Caudate nucleus (tissue), 63 donors: ENCODE measurements at places on chromosomes 5 and 9.

- no peak for DNase-seq
Observed at GRCh38 chr5:159059722-159060121, 40.0 kb downstream of the EBF1 start.

DNA sequence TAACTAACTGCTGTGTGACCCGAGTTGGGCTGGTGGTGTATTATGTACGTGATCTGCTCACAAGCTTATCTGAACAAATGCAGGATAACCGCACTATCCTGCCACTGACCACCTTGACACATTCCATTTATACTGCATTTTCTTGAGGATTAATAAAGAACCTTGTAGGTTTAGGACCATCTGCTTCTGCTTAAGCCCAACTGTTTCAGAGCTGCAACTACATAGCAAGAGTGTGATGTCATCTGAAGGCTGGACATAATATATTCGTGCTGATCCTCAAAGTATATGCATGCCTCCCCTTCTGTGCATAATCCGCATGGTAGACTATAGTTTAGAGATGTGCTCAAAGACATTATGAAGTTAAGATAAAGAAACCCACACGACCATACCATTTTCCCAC lies 435.9 kb downstream of the BNC2 start:
- DNase-seq = no peak

DNA sequence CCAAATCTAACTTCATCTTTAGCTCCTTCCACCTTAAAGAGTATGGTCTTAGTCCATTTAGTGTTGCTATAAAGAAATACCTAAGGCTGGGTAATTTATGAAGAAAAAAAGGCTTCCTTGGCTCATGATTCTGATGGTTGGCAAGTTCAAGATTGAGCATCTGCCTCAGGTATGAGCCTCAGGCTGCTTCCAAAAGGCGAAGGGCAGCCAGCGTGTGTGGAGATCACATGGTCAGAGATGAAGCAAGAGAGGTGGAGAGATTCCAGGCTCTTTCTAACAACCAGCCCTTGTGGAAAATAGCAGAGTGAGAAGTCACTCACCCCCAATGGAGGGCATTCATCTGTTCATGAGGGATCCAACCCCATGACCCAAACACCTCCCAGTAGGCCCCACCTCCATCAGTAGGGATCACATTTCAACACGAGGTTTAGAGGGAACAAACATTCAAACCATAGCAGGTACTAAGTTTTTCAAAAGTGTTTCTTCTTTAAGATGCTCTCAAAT lies 225.9 kb downstream of the SGCD start:
- no peak for DNase-seq

- no peak for DNase-seq
Observed at GRCh38 chr9:92857236-92857635, 20.6 kb downstream of the ZNF484 start.

- DNase-seq = peak; percentile 9
Observed at GRCh38 chr9:35826071-35826701, 2.3 kb downstream of the FAM221B start.

DNA sequence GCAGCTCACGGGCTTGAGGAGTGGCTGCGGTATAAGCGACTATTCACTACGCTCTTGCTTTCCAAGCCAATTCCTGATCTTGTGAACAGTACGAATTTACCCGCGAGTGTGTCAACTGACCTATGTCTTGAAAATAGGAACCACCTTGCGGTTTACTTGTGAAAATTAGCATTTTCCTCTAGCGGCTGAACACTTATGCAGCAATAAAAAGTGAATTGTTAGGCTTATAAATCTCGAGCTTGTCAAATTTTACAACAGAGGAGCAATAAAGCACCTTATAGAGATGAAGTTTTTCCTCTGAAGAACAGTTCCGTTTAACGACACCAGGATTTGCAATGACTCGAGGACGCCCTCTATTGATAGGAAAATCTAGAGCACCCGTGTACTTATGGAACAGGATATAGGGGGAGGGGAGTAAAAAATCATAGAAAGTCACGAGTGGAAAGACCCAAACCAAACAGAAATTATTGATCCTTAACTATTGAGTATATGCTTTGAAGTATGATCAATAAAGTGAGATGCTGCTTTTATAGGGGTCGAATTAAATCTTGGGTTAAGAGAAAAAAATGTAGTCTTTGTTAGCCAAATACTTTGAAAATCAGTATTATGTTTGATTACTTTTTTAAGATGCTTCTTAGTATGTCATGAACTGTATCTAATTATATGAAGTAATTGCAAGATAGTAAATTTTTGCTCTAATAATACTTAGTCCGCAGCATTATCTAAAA lies 1.9 kb upstream of the RGMB start:
- DNase-seq = peak; percentile 55

- no peak for DNase-seq
Observed at GRCh38 chr5:137355708-137356107, 143.4 kb downstream of the SPOCK1 start.

GRCh38 chr9:137919095-137919465 lies 41.5 kb downstream of the CACNA1B start:
- DNase-seq = no peak

DNA sequence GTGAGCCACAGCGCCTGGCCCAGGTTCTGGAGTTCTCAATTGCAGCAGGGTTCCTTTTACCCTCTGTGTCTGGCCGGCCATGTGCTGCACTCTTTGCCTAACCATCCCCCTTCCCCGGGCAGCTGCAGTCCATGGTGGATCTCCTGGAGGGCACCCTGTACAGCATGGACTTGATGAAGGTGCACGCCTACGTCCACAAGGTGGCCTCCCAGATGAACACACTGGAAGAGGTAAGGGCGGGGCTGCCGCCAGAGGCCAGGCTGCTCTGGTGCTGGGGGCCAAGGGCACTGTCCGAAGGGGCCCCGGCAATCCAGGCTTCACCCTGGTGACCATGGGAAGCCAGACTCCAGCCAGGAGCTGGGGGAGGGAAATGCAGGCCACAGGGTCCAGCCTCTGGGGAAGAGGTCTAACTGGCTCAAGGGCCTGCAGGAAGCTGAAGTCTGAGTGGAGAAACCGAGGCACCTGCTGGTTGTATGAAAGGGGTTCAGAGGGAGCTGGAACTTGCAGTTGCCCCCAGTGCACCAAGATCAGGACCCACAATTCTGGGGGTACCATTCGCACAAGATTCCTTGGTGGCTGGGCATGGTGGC lies 18.1 kb downstream of the OLFML2A start:
- no peak for DNase-seq

DNA sequence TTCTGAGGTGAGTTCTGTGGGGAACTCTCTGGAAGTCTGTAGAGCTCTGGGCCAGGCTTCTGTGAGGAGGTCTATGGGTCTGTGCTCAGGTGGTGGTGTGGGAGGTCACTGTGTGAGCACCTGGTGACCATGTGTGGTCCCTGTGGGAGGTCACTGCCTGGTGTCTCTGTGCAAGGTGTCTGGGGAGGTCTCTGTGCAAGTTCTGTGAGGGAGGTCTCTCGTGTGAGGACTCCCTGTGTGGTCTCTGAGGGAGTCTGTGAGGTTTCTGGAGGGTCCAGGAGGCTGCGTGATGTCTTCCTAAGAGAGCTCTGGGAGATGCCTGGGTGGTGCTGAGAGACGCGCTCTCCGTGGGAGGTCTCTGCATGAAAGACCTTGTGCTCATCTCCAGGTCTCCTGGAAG lies 6.0 kb upstream of the SPATA31E1 start:
- no peak for DNase-seq

DNA sequence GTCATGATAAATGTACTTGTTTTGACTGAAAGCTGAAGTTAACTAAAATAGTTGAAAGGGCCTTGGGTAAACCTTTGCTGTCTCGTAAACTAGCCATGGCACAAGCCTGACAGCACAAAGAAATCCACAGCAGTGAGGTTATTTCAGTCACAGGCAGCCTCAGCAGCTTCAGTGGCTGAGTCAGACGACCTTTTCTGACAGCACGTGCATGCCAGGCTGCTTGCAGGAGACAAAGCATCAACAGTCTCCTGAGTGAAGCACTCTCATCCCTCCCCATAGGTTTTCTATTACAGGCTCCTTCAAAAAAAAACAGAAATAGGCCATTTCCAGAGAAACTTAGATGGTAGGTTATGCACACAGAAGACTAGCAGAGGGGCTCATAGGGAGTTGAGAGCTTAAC lies 34.6 kb downstream of the OXCT1 start:
- DNase-seq = peak; percentile 4

- DNase-seq = no peak
Observed at GRCh38 chr9:78207319-78207718, 28.6 kb upstream of the CEP78 start.

DNA sequence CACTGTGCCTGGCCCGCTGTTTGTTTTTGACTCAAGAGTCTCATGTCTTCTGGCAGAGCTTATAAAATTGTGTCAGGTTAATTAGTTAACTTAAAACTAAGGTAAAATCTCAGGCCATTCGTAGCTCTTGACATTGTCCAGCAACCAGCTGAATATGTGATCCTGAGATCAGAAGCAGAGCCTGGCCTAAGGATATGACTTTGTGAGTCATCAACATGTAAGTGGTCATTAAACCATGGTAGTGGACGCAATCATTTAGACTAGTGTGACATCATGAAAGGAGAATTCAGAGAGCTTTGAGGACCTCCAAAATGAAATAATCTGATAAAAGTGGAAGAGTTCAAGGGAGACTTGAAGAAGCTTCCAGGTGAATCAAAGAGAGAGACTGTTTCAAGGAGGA lies 23.3 kb downstream of the SPZ1 start:
- DNase-seq = no peak

GRCh38 chr5:44932922-44933585 lies 124.3 kb downstream of the MRPS30 start:
- no peak for DNase-seq

- no peak for DNase-seq
Observed at GRCh38 chr5:111236995-111237394, 12.8 kb downstream of the CAMK4 start.

DNA sequence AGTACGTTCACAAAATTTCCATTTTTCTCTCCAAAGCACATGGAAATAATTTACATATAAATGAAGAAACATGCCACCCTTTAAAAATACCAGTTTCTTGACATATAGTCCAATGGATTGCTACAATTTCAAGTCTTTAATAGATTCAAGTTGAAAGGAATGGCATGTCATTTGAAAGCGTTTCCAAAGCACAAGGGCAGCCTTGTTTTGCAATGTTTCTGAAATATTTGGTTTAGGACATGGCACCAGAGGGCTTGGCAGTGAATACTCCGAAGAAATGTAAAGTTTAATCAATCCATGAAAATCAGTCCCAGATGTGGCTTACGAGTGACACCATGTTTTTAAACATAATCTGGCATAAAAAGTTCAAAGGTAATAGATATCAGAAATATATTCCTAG lies 333.7 kb downstream of the PDE4D start:
- DNase-seq = no peak

- no peak for DNase-seq
Observed at GRCh38 chr9:136321561-136321960, 5.8 kb upstream of the GPSM1 start.

- no peak for DNase-seq
Observed at GRCh38 chr9:91074866-91075265, 273.2 kb downstream of the SYK start.

GRCh38 chr9:6054280-6055099 lies 39.1 kb upstream of the RANBP6 start:
- DNase-seq = no peak

DNA sequence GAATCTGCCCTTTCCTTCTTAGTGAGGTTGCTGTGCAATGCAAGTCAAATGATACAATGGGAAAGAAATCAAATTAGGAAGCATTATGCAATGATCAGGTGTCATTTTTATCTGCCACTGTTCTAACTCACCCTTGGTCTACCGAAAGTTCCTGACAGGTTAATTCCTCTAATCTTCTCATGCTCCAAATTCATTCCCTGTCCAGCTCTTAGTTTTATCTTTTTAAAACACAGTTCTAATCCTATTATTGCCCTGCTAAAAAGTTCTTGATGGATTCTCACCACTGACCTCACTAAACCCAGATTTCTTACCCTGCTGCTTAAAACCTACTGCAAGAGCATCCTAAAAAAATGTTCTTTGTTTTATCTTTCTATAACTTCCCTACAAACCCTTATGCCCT lies 1000.9 kb downstream of the CDH18 start:
- no peak for DNase-seq

- DNase-seq = no peak
Observed at GRCh38 chr9:124486778-124487259, 20.4 kb downstream of the NR5A1 start.

GRCh38 chr5:135481909-135482311 lies 29.8 kb upstream of the TIFAB start:
- DNase-seq = no peak

DNA sequence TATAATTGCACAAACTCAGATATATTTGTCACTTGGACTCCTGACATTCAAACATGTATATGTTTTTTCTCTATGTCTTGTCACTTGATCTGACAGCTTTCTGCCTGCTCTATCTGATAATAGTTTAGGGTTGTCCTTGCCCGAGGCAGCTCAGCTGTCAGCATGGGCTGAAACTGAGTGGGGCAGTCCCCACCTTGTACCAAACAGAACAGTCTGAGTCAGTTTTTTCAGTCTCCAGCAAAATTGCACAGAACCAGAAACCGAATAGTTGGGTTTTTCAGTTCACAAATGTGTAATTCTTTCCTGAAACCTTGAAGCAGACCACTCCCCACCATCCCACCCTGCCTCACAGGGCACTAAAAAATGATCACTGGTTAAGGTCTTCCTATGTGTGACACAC lies 9.5 kb upstream of the HAND1 start:
- no peak for DNase-seq

- no peak for DNase-seq
Observed at GRCh38 chr5:5145651-5146529, 5.8 kb downstream of the ADAMTS16 start.

GRCh38 chr5:56751572-56752313 lies 63.6 kb upstream of the MAP3K1 start:
- no peak for DNase-seq

GRCh38 chr9:121373011-121373729 lies 3.1 kb upstream of the STOM start:
- DNase-seq = no peak

- DNase-seq = no peak
Observed at GRCh38 chr9:106860721-106861639, 2.0 kb upstream of the ZNF462 start.

GRCh38 chr5:52909192-52909591 lies 80.0 kb upstream of the ITGA2 start:
- DNase-seq = no peak

DNA sequence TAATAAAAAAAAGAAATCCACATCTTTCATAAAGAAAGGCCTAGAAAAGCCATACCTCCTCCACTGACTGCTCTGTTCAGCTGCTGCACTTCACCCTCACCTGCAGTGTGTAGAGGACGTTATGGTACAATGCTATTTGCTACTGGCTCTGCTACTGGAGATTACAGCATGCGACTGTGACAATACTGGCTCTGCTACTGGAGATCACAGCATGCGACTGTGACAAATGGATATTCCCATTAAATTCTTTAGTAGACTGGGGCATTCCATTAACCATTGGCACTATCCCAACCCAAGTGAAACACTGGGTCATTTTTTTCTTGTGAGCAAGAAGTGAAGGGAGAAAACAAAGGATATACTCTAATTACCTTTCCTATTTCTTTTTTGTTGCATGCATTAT lies 1063.5 kb upstream of the DMAC1 start:
- DNase-seq = no peak

DNA sequence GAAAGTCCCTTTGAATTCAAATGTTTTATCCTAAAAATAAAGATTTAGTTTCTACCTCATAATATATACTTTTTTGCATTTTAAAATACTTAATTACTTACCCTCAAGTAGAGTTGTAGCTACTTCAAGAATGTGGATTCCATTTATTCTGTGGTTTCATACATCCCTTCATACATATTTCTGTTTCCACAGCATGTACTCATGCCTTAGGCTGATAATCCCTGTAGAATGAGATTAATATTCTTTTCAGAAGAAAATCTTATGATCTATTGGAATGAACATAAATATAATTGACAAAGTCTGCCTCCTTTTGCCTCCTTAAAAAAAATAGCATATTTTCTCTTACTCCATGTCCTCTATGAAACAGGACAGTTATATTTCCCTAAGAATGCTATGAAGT lies 465.7 kb downstream of the DTWD2 start:
- no peak for DNase-seq
